Renal cortex interstitium (tissue), 15 donors: ENCODE measurements at places on chromosomes 12 and 14. TPM values are rescaled to one million over a fixed set of nuclear protein-coding genes. Genes with fewer than 3 reads are reported as not detected.

- DNase-seq, result no peak
Observed at GRCh38 chr14:68458840-68459469, 333.9 kb downstream of the ZFP36L1 start.

GRCh38 chr12:54222609-54223008, 33.8 kb upstream of the SMUG1 start:
- DNase-seq, result no peak

GRCh38 chr12:8818526-8818925, 3.9 kb upstream of the A2ML1 start:
- no peak for DNase-seq

Gene SYT1
- 22.0 TPM for polyA plus RNA-seq

DNA sequence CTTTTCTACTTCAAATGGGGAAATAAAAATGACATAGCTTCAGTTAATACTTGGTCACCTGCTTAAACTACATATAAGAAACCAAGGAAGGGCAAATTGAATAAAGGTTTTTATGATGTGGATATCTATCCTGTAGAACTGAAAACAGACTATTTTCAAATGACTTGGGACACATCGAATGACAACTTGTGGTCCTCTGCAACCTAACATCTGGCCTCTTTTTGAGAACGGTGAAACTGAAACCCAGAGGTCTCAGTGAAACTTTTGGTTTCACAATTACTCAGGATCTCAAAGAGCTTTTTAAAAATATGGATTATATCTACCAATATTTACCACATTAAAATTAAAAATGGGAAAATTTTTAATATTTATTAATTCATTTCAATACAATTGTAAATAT, 65.2 kb downstream of the PPP2R5E start:
- DNase-seq, result no peak

Gene PLEKHD1
- polyA plus RNA-seq, result 4.6 TPM

Gene CLEC1B
- 1.4 TPM for polyA plus RNA-seq

DNA sequence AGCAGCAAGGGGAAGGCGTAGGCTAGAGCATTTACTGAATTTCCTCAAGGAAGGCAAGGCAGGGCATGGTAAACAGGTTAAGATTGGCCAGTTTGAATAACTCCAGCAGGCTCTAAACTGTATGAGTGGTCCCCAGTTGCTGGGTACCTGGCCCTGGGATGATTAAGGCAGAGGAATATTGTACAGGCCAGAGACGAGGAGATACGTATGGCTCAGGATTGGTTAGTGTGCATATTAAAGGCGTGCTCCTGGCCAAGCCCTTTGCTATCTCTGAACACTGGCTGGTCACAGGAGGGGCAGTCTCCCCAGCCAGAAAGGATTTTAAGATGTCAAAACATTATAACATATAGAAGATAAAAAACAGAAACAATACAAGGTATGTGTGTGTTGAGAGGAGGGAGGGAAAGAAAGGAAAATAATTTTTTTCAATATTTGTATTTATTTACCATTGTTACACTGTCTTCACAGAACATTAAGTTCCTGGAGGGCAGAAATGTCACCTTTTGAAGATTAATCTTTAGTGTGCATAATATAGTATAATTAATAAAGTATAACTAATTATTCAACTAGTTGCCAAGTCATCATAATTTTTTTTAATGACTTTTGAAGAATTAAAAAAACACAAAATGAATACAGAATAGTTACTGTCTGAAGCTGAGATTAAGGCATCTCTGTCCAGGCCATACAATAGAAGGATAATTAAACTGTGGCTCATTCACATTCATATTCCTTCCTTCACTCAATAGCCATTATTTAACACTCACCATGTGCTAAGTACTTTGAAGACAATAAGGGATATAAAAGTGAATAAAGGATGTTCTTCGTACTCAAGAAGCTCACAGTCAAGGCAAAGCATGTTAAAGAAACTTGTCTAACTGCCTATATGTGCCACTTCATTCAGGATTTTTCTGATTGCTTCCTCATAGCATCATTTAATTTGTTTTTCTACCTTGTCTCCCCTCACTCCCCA, 41.9 kb downstream of the DCP1B start:
- no peak for DNase-seq

DNA sequence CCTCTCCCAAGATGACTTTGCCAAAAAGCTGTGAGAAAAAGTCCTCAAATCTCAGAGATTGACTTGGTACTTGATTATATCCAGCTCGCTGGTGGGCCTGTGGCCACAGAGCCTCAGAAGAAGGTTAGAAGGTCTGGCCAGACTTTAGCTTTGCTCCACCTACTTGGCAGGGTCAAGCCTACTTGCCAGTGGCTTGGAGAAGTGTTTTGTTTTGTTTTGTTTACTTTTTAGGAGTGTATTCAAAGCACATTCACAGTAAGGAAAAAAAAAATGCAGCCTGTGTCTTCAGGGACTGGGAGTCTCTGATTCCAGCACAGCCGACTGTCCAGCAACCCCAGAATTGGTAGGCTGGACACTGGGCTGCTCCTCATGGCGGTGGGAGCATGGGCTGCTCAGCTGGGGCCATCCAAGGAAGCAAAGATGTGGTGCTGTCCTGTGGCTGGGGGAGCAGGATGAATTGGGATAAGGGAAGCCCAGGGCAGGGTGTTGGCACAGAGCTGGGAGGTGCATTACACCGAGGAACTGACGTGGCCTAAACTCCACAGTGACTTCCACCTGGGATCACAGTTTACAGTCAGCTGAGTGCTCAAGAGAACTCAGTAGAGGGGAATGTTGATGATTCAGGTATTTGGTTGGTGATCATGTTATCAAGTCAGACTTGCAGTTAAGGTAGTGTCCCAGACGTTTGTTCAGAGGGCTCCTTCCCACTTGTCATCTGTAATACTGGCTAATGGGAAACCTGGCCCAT, 73.5 kb downstream of the PPP2R5C start:
- DNase-seq, result no peak

Gene SLCO1A2
- 0.33 TPM for polyA plus RNA-seq

- DNase-seq, result no peak
Observed at GRCh38 chr12:124100572-124101178, 127.7 kb downstream of the ZNF664 start.

DNA sequence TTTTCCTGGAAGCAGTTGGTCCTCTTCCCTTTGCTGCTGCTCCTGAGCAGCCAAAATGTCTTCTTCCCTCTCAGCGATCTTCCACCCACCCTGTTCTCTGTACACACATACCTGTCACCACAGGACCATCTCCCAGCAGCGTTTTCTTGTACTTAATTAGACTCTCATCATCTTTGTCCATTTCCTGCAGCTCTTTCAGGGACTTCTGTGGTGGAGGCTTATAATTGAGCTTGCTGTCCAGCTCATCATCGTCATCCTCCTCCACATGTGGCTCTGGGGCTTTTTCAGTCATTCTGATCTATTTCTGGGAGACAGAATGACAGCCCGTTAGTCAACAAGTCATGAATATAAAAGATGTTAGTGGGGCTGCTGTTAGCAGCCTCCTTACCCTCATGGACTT, 11.0 kb downstream of the ARHGDIB start:
- DNase-seq, result no peak

DNA sequence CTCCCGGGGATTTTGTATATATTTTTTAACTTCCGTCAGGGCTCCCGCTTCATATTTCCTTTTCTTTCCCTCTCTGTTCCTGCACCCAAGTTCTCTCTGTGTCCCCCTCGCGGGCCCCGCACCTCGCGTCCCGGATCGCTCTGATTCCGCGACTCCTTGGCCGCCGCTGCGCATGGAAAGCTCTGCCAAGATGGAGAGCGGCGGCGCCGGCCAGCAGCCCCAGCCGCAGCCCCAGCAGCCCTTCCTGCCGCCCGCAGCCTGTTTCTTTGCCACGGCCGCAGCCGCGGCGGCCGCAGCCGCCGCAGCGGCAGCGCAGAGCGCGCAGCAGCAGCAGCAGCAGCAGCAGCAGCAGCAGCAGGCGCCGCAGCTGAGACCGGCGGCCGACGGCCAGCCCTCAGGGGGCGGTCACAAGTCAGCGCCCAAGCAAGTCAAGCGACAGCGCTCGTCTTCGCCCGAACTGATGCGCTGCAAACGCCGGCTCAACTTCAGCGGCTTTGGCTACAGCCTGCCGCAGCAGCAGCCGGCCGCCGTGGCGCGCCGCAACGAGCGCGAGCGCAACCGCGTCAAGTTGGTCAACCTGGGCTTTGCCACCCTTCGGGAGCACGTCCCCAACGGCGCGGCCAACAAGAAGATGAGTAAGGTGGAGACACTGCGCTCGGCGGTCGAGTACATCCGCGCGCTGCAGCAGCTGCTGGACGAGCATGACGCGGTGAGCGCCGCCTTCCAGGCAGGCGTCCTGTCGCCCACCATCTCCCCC, 777 bp downstream of the ASCL1 start:
- DNase-seq, result no peak

DNA sequence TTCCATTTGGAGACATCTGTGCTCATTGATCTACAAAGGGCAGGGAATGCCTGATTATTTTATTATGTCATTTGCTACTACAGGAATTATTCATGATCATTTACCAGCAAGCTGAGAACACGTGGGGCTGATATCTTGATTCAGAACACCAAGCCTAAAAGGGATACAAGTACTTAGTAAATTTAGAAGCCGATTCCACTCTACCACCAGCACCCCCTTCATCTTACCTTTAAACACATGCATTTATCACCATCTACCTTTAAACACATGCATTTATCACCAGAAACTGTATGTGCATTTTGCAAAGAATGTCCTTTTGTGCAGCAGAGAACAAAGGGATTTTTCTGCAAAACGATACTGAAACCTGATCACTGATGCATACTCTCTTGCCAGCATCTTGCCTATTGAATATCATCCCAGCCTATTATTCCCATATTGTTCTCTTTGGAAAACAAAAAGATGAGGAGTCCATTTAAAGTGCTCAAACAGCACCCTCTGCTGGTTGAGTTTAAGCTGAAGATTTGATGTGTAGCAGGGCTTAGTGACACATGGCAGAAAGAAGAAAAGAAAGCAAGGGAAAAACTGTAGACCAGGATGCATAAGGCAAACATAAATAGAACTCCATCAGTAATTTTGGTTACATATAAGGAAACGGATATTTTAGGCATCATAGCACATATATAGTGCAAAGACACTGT, 132.6 kb upstream of the PLEKHG7 start:
- peak; percentile 92 for DNase-seq

- DNase-seq, result no peak
Observed at GRCh38 chr12:27434673-27435565, 11.6 kb upstream of the SMCO2 start.

Gene POLE2
- polyA plus RNA-seq, result 22.0 TPM

Gene SLC6A12
- 15.0 TPM for polyA plus RNA-seq

DNA sequence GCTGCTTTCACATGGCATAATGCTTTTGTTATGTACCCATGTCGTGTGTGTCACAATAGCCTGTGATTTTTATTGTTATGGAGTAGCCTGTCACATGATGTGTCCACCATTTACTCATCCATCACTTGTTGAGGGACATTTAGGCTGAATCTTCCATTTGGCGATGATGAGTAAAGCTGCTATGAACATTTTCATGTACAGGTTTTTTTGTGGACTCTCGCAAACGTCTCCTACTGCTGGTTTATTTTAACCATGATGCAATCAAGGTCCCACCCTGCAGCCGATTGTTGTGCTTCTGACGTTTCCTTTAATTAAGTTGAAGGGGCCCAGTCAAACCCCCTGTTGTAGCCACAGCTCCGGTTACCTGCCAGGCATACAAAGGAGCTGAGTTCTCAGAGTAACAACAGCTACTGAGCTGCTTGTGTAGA, 63.2 kb downstream of the ZNF664 start:
- no peak for DNase-seq

Gene STAC3
- polyA plus RNA-seq, result 5.2 TPM

Gene ACOT4
- polyA plus RNA-seq, result 3.5 TPM

DNA sequence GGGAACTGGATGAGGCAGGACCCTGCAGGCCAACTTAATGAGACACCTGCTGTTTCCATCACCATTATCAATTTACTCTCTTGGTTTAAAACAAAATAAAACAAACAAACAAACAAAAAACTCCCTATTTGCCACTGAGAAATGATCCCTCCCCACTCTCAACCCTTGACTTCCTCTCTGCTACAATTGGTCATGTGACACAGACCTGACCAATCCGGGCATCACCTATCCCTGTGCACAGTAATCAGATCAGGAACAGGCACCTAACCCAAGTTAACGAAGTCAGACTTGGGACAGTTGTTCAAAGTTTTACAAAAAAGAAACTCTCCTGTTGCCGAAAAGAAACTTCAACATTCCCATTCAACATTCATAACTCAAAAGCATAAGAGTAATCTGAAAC, 58.4 kb downstream of the NELL2 start:
- no peak for DNase-seq

Gene DHRS2
- 27.7 TPM for polyA plus RNA-seq

GRCh38 chr12:48003226-48004052, 837 bp downstream of the COL2A1 start:
- DNase-seq, result no peak

DNA sequence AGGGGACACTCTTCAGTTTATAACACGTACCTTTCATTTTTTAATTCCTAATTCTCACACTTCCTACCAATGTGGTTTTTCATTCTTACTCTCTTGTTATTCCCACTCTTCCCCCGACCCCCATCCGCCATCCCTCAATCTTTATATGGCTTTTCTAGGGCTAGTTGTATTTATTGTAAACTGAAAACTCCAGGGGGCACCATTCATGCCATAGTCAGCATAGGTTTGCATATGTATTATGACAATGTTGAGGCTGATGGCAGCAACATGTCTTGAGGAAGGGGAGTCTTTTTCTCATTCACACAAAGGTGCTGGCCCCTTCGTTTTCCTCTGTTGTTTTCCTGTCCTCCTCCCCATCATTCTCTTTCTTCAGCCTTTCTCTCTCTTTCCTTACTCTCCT, 27.7 kb upstream of the LTA4H start:
- DNase-seq, result no peak

Gene C3AR1
- 3.1 TPM for polyA plus RNA-seq

DNA sequence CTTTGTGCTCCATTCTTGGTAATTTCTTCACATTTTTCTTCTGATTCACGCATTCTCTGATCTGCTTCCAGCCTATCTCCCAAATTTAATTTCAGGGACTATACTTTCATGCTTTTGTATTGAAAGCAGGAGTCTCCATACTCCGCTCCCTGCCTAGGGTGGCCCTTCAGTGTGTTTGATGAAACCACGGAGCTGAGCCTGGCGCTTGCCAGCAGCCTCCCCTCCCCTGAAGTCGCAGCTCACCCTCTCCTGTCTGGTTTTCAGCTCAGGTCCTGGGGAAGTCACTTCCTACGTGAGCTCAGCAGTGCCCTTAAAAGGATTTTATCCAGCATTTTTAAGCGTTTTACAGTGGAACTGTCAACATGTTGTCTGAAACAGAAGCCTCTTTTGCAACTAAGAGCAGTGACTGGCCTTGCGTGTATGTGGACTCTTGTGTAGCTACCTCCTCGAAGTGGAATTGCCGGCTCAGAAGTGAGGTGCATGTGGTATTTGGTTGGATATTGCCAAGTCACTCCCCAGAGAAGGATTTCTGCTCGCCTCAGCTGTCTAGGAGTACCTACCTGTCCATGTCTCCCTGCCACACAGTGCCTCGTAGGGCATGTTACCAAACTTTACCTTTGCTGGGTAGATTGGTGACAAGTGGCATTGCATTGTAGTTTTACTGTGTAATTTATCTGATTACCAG, 78.5 kb downstream of the TESC start:
- no peak for DNase-seq

DNA sequence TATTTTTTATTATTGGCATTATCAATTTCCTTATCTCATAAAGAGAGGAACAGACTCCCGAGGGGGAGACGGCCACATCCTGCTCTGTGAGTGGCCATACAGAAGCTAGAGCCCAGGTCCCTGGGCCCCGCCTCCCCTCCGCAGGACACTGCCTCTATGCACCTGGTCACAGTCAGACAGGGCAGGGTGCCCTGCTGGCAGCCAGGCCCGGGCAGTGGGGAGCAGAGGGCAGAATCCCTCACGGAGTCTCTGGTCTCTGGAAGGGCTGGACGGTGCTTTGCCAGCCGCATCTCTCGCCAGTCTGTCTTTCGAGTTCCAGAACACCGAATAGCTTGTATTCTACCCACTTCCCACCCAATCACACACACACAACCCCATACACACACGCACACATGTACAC, 16.4 kb upstream of the CACNA2D4 start:
- DNase-seq, result no peak
